Stimulated activated CD4-positive, alpha-beta T cell treated with anti-CD3 and anti-CD28 coated beads, Interleukin-1b, Interleukin-23, amount 100 ng/mL, for 24 hours (primary cell): ENCODE measurements at places on chromosomes 1 and 21.
A peak's percentile ranks its signal among the peaks of the same experiment; 100 is the strongest.

- DNase-seq = no peak
Measured at GRCh38 chr1:99557546-99558202, 88.2 kb upstream of the PALMD start.

DNA sequence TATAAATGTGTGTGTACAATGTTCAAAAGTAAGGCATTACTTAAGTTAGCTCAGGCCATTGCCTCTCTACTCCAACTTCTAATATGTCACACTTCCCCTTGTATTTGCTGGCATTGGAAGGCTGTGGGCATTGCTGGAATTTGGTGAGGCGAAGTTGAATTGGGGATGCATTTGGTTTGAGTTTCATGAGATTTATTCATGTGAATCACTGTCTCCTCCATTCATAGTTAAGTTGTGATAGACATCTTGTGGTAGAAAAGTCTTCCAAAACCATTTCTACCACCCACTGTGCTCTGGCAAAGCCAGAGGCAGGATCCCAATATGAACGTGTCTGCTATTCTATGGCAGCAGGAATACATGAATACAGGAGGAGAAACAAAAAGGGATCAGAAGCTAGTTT is 397.8 kb upstream of the USP24 start:
- no peak for DNase-seq

DNA sequence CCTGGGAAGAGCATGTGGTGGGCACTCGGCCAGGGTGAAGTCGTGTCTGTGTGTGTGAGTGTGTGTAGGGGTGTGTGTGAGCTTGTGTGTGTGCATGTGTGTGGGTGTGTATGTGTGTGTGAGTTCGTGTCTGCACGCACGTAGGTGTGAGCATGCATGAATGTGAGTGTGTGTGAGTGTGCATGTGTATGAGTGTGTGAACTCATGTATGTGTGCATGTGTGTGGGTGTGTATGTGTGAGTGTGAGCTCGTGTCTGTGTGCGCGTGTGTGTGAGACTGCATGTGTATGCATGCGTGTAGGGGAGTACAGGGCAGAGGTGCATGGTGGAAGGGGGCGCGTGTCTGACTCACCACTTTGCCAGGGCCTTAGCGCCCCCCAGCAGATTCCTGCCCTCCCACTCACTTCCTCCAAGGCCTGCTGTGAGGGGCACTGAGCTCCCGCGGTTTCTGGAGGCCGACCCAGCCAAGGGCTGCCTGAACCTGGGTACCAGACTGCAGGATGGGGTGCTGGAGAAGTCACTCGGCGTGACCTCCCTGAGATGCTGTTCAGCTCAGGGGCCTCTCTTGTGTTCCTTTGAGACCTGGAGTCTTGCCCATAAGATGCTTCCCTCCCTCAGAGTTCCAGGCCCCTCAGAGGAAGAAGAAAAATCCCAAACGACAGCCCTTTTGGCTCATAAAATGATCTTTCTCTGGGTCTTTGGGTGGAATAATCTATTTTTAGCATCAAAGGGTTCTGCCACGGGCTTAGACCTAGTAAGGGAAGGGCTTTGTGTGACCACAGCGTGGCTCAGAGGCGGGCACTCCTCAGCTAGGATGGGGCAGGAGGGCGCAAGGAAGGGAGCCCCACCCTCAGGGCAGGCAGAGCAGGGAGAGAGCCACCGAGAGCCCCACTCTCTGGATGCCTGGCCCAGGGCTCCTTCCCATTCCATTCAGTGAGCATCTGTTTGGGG is 41.1 kb upstream of the RUNX3 start:
- DNase-seq = no peak

DNA sequence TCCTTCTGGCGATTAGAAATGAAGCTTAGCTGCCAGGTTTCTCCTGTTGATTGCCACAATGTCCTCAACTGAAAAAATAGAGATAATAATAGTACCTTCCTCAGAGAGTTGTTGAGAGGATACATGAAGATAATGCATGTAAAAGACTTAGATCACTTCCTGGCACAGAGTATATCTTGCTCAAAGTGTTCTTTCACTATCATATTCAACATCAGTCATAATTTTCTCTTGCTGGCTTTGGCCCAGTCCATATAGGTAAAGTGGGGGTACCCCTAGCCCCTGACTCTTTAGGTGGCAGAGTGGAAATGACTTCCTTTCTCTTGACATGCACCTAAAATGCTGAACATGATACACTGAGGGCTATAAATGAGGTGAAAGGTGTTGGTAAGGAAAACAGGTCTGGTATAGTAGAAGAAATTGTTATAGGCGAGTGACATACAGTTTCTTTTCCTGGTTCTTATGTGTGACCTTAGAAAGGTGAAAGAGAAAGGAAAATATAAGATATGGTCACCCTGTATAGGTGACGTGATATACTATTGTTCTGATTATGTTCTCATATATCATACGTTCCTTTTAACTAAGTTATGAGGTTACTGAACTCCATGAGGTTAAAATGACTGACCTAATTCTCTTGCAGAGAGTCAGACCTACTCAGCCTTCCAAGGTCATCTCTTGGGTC is 209.9 kb upstream of the DEPDC1 start:
- DNase-seq = no peak

DNA sequence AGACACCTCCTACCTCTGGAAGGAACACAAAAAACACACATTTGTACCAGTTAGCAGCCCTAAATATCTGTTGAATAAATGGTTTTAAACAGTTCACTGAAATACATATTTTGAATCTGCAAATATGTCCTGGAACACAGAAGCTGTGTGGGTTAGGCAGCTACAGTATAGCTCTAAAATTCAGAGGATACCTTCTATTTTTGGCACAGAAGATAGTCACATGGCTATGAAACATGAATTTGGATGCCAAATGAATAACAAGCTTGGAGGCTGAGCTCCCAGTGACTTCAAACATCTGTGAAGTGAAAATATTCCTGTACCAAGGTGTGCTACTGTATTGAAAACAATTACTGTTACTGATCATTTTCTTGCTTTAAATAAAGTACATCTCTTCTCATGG is 391.5 kb upstream of the ADGRL2 start:
- no peak for DNase-seq

GRCh38 chr1:232613752-232614381 is 16.1 kb downstream of the SIPA1L2 start:
- no peak for DNase-seq

DNA sequence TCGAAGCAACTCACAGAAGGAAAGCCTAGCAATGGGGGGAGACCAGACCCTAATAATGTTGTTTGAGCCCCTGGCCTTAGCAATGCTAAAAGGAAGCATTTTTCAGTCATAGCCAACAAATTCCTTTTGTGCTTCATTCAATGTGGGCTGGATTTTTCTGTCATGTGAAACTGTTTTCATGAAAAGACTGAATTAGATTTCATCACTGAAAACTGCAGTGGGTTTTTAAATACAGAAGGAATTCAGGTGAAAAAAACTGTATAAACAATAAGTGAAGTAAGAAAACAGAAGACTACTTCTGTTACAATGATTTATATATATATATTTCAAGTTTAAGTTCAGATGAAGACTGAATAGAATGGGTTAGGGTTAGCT is 204.8 kb downstream of the SMYD3 start:
- no peak for DNase-seq

DNA sequence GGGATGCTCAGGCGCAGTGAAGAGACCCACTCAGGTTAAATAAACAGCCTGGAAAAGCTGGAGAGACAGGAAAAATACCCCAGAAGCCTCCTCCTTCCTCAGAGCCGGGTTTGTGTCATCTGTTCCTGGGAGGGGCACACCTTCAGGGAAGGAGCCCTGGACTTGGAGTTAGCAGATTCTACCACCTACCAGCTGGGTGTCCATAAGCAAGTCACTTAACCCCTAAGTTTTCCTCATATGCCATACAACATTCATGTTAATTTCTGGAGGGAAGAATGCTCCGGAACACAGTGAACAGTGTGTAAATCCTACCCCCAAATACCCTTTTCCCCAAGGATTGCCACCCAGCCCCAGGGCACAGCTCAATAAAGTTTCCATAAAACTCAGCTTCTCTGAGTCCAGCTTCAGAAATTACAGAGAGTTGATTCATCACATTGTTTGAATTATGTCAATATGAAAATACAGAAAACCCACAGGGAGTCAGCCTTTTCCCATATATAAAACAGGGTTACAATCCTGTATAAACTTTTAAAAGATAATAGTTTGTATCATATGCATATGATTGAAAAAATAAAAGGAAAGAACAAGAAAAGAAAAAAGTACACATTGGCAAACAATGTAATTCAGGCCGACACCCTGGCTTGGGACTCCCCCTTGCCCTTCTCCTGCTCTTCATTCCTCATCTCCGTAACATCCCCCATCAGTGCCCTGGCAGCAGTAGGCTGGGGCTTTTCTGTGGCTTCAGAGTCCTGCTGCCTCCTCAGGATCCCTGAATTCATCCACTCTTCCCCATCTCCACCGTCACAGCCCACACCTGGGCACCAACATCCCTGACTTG is 291.8 kb upstream of the USP24 start:
- no peak for DNase-seq

- no peak for DNase-seq
Measured at GRCh38 chr1:88647749-88648415, 36.2 kb upstream of the PKN2 start.

- peak; percentile 87 for DNase-seq
Measured at GRCh38 chr1:27044613-27045151, 32.0 kb upstream of the TENT5B start.
